ENCODE measurements at places on chromosomes 1 and 21.
A peak's percentile ranks its signal among the peaks of the same experiment; 100 is the strongest.

- no peak for DNase-seq
Observed at GRCh38 chr1:61368876-61369275, 286.5 kb downstream of the NFIA start.

- DNase-seq: no peak
Observed at GRCh38 chr1:53949023-53949990, 3.2 kb downstream of the LRRC42 start.

DNA sequence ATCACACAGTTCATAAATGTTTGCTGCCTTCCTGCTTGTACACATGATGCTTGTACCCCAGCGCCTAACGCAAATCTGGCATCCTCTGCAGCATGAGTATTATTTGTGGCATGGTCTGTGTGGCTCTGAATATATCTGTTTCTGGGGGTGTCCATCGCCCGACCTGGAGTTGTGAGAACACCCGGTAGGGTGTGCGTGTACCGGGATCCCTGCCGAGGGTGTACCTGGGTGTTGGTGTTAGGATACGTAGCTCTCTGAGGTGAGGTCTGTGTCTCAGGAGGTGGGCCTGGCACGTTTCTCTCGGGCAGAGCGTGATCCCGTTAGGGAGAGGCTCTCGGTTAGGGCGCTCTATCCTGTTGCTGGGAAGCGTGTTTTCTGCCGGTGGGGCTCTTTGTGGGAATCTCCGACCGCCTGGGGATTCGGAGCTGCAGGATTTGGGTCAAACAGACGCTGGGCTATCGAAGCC lies 10.4 kb upstream of the CDC20 start:
- DNase-seq: no peak

DNA sequence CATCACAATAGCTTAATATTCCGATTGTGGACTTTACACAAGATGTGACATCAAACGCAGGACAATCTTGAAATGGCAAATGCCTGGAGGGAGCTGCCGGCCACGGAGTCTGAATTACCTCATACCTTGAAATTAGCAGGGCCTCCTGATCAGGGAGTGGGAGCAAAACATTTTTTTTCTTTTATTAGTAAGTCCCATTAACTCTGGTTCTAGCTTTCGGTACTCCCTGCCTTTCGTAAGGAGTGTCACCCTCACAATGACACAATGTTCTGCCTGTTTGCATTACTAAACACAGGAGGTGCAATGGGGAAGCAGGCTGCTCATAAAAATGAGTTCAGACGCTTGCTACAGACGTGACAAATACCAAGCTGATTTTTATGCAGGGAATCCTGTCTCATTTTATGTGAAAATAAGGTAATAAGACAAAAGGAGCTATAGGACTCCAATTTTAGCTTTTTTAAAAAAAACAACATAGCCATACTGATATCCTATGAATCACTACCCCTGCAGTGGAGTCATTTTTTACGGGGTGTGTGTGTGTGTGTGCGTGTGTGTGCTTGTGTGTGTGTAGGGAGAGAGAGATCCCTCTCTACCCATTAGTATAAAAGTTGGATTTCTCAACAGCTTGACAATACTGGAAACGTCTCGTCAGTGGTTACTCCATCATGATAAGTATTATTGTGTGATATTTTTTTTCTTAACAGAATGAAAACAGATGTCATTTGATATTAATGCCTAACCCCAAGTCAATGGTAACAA lies 205.1 kb upstream of the RUNX1 start:
- DNase-seq: no peak

DNA sequence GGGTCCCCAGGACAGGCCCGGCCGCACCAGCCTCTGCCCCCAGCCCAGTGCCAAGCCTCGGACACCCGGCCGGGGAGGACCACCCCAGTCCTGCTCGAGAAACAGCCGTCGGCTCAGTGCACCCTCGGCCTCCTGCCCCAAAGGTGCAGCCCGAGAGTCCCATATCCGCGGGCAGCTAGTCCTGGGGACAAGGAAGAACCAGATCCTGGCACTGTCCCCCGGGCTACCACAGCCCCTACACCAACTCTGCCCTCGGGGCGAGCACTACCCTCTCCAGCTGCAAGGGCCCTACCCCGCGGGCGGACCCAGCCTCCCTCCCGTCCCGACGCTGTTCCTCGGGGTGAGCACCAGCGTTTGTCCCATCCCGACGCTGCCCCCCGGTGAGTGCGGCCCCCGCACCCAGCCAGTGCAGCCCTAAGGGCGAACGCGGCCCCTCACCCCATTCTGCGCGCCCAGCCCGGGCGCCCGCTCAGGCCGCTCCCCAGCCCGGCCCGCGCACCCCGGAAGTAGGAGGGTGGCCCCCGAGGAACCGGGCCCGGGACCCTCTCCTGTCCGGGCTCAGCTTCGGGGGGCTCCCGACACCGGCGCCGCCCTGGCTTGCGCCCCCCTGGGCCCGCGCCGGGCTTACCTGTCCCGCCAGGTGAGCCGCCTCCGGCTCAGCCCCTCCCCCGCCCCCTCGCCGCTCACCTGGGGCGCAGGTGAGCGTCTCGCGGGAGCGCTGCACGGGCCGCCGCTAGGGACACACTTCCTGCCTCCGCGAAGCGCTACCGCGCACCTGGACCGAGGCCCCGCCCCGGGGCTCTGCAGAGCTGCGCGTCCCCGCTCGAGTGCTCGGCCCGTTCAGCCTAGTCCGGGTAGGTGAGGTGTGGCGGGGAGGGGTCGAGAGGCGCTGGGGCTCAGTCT lies at the start of gene KDF1:
TSS of gene KDF1 (minus strand) at position 747 of the 903 bp plus-strand sequence. CDS start 8,088 bp downstream, outside the sequence.
- no peak for DNase-seq

DNA sequence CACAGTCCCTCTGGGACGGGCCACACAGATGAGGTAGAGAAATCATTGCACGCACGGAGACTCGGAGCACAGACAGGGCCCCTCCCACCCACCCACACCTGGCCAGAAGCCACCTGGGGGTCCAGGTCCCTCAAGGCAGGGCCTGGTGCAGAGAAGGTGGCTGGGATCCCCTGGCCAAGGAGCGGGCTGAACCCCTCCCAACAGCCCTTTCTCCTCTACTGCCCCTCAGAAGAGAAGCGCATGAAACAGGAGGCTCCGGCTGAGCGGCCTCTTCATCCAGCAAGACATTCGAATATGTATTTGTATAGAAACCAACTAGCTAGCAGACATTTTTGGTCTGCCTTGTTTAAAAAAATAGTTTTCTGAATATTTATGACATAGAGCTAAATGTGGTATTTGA lies 29.0 kb downstream of the WNT9A start:
- DNase-seq: no peak

- DNase-seq: no peak
Observed at GRCh38 chr1:73310797-73311381, 887.1 kb downstream of the LRRIQ3 start.

DNA sequence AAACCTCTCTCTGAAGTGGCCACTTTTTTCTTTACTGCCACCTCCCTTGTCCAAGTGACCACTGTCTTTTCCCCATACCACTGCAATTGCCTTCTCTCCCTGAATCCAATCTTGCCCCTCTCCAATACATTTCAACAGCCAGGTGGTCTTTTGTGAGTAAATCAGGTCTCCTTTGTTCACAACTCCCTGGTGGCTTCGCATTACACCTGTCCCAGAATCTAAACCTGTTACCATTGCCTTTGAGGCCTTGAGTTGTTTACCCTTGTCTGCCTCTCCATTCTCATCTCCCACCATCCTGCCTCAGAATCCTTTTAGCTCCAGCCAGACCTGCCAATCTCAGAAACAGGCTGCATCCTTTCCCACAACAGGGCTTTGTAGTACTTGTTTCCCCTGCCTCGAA lies 21.8 kb upstream of the DYNLT5 start:
- DNase-seq: no peak

GRCh38 chr1:206794294-206794908 lies 22.1 kb upstream of the IL10 start:
- DNase-seq: no peak

GRCh38 chr1:119924948-119925898 lies 28.9 kb upstream of the ADAM30 start:
- peak; percentile 0 for DNase-seq

- DNase-seq: no peak
Observed at GRCh38 chr1:6093611-6094010, 47.9 kb downstream of the KCNAB2 start.

GRCh38 chr1:40844887-40845878 lies 17.0 kb downstream of the CITED4 start:
- no peak for DNase-seq

DNA sequence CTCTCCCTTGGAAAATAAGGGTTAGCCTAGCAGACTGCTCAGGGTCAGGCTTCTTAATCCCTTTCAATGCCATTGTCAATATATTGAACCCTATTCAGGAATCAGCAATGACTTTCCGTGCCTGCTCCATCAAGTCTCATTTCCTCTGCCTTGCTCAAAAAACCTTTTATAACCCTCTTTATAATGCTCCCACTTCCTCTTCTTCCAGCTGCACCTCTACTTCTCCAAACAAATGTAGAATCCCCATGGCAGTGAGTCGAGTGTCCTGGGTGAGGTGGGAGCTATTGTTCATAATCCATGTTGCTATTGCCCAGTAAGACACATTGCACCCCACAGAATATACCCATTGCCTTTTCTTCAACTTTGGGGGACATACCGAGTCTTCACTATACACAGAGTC lies 58.6 kb downstream of the OLIG1 start:
- no peak for DNase-seq

- no peak for DNase-seq
Observed at GRCh38 chr1:195618287-195618686, 990.0 kb downstream of the KCNT2 start.

GRCh38 chr1:221315330-221315729 lies 426.6 kb downstream of the DUSP10 start:
- no peak for DNase-seq

All from globus pallidus (tissue), 1 donor.